ENCODE measurements at places on chromosomes 7 and 10.

- DNase-seq = no peak
Measured at GRCh38 chr7:66503551-66504031, 125.1 kb upstream of the KCTD7 start.

GRCh38 chr7:54955296-54955695, 63.5 kb upstream of the EGFR start:
- DNase-seq = no peak

- DNase-seq = no peak
Measured at GRCh38 chr10:3622845-3623621, 162.0 kb downstream of the KLF6 start.

DNA sequence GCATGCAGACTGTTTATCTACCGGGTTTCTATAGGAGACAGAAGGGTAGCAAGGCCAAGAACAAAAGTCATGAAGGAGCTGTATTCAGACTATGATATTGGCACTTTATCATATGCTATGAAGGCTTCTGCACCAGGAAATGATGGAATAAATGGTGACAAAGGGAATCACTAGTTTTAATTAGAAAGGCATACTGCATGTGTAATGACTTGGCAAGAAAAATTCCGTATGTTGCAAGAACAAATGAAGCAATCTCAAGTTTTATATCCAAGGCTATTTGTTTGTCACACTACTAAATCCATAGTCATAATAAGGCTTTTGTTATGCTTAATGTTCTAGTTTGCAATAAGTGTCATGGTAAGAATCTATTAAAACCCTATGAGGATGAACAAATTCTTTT, 230.9 kb downstream of the ZEB1 start:
- DNase-seq = no peak

DNA sequence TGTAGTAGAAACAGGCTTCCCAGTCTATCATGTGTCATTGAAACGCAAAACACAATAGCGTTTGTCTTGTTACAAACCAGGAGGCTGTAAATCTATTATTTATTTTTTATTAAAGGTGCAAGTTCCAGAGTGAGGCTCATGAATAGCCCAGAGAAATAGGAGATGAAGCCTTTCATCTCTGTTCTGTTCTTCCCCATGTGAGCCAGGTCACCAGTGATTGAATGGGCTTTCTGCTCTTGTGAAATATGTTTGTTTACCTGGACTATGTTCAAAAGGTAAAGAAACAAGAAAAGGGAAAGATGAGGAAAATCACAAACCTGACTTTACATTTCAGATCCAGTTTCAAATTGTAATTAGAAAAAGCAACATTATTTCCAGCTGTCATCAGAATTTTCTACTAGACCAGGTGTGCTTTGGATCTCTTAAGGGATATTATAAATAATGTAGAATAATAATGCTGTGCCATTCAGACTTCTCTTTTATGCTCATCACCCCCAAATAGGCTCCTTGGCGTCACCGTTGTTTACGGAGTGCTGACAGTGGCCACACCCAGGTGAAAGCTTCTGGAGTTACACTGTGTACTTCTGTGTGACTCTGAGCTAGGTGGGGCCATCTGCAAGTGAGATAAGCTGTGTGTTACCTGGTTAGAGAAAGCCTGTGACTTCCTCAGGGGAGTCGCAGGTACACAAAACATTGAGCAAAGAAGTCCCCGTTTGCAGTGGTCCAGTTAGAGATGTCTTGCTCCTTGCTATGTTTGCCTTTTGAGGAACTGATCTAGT, 274.9 kb downstream of the SDK1 start:
- DNase-seq = peak; percentile 80

- DNase-seq = no peak
Measured at GRCh38 chr10:19772972-19773371, 43.3 kb upstream of the PLXDC2 start.

GRCh38 chr10:43130770-43131171, 7.5 kb upstream of the CSGALNACT2 start:
- DNase-seq = no peak

DNA sequence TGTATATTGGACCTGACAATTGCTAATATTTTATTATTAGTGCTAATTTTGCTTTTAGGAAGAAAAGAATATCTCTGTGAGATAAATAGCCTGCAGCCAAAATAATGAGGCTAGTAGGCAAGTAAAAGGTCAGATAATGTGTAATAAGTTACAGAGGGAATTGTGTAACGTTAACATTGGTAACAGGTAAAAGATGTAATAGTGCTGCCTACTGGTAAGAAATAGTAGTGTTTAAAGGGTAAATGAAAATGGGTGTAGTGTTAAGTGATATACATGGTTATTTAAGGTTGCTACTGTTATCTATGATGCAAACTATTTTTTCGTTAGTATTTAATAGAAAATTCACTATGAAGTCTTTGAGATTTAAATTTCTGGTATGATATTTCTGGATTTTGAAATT, 9.2 kb upstream of the FOXP2 start:
- DNase-seq = peak; percentile 77

GRCh38 chr7:50406935-50407334, 43.2 kb downstream of the FIGNL1 start:
- DNase-seq = no peak

DNA sequence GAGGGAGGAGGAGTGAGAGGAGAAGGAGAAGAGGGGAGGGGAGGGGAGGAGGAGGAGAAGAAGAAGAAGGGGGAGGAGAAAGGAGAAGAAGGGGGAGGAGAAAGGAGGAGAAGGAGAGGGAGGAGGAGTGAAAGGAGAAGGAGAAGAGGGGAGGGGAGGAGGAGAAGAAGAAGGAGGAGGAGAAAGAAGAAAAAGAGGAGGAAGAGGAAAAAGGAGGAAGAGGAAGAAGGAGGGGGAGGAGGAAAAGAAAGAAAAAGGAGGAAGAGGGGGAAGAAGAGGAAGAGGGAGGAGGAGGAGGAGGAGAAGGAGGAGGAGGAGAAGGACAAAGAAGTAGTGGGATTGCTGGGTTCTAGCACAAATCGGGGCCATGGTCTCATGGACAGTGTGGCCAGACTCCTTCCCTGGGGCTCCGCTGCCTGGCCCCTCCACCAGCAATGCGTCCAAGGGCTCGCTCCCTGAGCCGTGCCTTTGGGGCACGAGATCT, 4.2 kb upstream of the MAFK start:
- no peak for DNase-seq

DNA sequence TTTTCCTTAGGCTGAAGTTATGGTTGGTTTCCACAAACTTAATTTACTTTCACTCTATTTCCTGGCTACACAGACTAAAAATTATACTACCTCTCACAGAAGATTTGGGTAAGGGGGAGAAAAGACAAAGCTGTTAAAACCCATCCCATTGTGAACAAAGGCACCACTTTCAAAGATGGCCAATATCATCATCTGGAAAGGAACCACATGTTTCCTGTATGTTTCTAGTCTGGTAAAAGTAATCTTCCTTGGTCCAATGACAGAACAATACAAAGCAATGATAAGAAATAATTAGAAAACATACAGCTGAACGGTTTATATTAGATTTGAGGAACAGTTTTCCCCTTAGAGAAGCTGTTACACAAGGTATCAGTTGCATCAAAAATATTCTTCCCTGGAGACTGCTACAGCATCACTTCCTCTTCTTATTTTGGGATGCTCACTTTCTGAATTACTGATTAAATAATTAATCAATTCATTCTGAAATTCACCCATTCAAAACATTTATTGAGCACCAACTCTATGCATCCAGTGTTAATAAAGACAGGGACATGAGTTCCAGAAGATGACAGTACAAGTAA, 8.5 kb upstream of the SFR1 start:
- no peak for DNase-seq

DNA sequence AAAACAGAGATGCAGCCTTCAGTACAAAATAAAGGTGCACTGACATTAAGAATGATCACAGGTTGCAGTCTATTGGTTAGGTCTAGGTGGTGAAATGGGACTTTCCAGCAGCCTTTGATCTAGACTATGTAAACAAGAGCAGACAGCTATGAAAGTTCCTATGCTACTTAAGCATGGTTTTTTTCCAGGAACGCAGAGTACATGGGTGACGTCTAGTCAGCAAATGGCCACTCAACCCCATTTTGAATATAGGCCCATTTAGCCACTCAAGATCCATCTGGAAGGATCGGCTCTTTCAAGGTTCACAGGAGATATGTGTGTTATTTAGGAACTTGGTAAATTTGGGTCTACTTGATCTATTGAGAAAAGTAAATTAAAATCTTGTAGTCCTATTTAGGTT, 1424.6 kb upstream of the LRRTM3 start:
- peak; percentile 9 for DNase-seq

DNA sequence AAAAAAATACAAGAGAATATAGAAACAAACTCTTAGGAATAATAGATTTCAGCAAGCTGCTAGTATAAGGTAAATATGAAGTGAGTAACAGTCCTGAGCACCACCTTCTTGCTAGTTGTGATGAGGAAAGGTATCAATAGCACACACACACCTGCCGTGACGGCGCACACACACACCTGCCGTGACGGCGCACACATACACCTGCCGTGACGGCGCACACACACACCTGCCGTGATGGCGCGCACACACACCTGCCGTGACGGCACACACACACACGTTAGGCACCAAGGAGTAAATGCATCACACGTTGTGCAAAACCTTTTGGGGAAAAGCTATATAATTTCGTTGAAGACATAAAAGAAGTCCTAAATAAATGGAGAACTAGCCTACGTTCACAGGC, 4.7 kb upstream of the JAKMIP3 start:
- no peak for DNase-seq

GRCh38 chr7:138097064-138097741, 20.9 kb downstream of the AKR1D1 start:
- peak; percentile 25 for DNase-seq

- peak; percentile 50 for DNase-seq
Measured at GRCh38 chr10:94320285-94320914, 42.3 kb downstream of the NOC3L start.

DNA sequence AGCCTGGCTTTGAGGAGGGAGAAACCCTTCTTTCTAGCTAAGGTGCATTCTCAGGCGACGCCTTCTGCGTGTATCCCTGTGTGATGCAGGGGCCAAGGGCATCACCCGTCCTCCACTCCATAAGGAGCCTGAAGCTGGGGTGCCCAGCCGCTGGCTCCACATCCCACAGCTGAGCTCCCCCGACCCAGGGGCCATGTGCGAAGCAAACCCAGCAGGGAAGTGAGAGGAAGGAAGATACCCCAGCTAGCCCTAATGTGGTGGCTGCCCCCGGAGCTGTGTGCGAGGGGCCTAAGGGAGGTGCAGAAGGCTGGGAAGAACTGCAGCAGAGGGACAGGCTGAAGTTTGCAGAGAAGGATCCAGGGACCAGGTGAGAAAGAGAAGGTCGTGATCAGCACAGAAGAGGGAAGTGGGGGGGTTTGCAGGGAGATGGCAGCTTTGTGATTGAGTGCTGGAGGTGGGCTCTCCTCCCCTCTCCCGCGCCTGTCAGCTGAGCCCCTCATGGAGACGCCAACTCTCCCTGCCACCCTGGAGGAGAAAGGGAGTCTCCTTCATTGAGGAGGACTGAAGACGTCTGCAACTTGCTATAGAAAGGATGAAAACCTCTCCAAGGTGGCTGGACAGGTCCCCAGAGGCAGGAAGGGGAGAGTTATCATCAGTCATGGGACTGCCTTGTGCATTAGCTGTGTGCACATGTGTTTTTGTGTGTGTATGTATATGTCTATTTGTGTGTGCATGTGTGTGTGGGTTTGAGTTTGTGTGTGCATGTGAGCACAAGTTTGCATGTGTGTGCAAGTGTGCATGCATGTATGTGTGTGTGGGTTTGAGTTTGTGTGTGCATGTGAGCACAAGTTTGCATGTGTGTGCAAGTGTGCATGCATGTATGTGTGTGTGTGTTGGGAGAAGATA, 3.5 kb upstream of the CALML5 start:
- no peak for DNase-seq

GRCh38 chr7:83478616-83479015, 170.3 kb downstream of the SEMA3E start:
- peak; percentile 16 for DNase-seq

DNA sequence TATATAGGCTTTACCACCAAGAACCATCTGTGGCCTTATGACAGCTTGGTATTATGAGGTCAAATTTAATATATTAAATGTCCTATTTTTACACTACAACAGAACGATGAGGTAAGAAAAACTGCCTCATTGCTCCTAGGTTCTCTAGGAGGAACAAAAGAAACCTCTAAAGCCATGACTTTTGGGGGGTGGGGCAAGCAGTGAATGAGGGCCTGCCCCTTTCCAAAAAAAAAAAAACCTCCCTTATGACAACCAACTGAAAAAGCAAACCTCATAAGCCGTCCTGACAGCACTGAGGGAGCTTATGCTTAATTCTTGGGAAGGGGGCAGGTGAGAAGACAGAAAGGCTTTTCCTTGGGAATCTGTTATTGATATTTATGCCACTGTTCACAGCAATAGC, 116.6 kb downstream of the KMT2E start:
- no peak for DNase-seq

- DNase-seq = no peak
Measured at GRCh38 chr10:132506711-132507408, 30.7 kb upstream of the INPP5A start.

DNA sequence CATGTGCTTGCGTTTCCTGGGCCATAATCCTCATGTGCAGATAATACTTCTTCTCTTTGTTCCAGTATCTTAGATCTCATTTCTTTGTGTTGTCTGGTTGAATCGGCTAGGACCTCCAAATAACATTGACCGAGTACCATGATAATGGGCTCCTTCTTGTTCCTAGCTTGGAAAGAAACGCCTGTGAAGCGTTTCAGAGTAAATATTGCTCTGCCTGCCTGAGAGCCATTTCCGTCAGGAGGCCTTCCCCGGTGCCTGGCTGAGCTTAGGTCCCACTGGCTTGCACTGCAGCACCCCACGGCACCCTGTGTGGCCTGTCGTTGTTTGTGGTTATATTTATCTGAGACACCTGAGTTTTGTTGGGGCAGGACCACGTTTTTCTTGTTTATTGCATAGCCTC, 17.7 kb downstream of the FOXK1 start:
- no peak for DNase-seq

- peak; percentile 66 for DNase-seq
Measured at GRCh38 chr10:13792006-13792405, 205.2 kb downstream of the PRPF18 start.

GRCh38 chr10:10821926-10822325, 195.7 kb upstream of the CELF2 start:
- no peak for DNase-seq

GRCh38 chr10:18980089-18980629, 68.4 kb upstream of the MALRD1 start:
- no peak for DNase-seq

Data from NCI-H69 (cell line).